ENCODE measurements at places on chromosomes 12 and 14.

DNA sequence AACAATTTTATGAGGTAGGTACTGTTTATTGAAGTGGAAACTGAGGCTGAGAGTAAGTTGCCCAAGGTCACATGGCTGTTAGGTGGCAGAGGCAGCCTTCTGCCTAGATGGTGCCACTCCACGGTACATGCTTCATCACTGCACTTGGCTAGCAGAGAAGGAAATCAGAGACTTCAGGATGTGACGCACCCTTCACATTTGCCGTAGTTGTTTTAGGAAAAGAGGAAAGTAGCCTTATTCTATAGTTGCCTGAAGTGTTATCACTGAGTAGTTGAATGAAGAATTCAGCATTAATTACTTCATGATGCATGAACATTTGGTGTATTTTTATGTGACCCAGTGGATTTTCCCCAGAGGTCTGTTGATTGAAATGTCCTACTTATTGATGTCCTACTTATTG lies 55.7 kb downstream of the ERC1 start:
- DNase-seq: no peak

- DNase-seq: no peak
Observed at GRCh38 chr12:32462908-32463307, 63.5 kb downstream of the FGD4 start.

DNA sequence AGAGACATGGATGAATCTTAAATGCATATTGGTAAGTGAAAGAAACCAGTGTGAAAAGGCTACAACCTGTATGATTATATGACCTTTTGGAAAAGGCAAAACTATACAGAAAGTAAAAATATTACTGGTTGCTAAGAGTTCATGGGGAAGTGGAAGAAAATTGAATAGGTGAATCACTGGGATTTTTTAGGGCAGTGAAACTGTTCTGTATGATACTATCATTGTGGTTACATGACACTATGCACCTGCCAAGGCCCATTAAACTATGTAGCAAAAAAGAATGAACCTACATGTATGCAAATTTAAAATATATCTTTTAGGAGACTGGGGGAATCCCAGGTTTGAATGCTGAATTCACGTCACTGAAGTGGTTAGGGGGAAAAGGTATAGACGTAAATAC lies 12.6 kb upstream of the OR8S1 start:
- no peak for DNase-seq

GRCh38 chr14:37665951-37666350 lies 70.5 kb downstream of the TTC6 start:
- DNase-seq: no peak

DNA sequence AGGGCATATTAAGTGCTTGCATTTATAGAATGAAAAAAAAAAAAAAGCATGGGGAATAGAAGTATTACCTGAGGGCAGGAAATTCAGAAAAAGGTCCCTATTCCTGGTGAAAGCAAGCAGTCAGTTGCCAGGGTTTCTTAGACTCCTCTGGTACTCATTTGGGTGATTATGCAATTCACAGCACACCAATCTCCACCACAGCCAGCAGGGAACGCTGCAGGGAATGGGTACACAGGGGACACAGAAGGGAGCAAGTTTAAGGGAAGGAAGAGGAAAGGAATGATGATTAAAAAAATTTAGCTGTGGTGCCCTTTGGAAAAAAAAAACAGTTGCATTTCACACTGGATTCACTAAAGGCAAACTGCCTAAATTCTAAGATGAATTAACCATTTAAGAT lies 14.2 kb downstream of the BLTP3B start:
- no peak for DNase-seq

GRCh38 chr12:12612358-12612757 lies 682 bp downstream of the CREBL2 start:
- DNase-seq: no peak

DNA sequence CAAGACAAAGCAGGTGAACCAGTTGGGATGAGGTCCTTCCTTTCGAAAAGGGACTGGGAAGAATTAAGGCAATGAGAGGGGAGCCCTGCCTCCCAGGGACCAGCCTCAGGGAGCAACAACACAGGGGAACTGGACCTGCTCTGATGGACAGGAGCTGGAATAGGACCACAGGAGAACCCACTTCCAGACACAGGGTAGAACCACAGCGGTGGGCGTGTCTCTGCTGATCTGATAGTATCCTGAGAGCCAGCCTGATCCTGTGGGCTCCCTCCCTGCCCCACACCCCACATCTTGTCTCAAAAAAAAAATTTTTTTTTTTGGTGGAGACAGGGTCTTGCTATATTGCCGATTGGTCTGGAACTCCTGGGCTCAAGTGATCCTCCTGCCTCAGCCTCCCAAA lies 13.6 kb upstream of the PLEK2 start:
- DNase-seq: no peak

- DNase-seq: no peak
Observed at GRCh38 chr14:54529811-54530210, 20.1 kb downstream of the CGRRF1 start.
